ENCODE measurements at places on chromosomes 5 and 9.

DNA sequence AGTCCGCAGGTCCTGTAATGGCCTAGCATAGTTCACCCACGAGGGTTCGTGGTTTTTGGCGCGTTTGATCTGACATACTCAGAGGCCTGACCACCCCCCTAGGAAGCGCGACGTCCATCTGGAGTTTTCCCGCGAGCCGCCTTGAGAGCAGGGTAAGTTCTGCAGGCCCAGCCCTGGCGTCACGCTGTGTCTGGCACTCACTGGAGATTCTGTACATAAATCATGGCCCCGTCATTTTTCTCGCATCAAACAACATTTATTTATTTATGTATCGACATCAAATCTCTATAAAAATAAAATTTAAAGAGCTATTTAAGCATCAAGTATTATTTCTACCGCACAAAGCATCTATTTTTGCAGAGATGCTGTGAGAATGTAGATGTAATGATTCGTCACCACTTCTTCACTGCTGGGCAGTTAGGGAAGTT, 437 bp upstream of the TRIM41 start:
- H3K27me3 ChIP-seq = peaks cover 3% of the 10 kb centered on the region
- peak overlapping the region; percentile 87 for H3K4me3 ChIP-seq
- peaks cover 9% of the 10 kb centered on the region for H3K36me3 ChIP-seq
- H3K4me1 ChIP-seq = peaks cover 57% of the 10 kb centered on the region
- DNase-seq = no peak
- peak overlapping the region; percentile 99 for H3K27ac ChIP-seq

GRCh38 chr5:175393897-175394296, 50.1 kb downstream of the DRD1 start:
- no peaks in the 10 kb centered on the region for H3K4me1 ChIP-seq
- no peaks in the 10 kb centered on the region for H3K36me3 ChIP-seq
- no peak overlapping the region for H3K27ac ChIP-seq
- H3K27me3 ChIP-seq = peaks cover 5% of the 10 kb centered on the region
- DNase-seq = no peak
- no peak overlapping the region for H3K4me3 ChIP-seq

DNA sequence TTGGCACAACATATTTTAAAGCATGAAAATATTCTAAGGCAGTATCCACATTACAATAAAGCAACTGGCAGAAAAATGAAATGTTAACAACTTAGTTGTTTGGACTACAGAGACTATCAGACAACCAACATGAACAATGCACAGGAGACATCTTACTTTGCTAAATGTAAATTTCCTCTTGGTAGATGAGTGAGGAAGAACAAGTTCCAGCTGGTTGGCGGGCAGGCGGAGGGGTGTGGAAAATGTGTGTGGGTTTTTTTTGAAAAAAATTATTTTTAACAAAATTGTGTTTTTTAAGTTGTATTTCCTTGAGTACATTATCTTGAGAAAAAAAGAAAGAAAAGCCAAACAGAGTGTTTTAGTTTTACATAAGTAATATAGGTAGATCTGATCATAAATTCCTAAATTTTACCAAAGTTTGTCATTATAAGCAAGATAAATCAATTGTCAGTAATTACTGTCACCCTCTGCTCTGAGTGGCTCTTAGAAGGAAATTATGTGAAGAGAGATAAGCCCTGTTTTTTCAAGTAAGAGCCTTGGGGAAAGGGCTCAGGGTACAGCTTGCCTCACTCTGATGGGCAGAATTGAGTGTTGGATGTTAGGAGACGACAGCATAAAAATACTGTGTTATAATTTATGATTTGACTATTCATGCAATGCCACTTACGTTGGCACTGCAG, 42.5 kb downstream of the TMEM167A start:
- H3K27ac ChIP-seq = no peak overlapping the region
- no peak for DNase-seq
- no peaks in the 10 kb centered on the region for H3K27me3 ChIP-seq
- no peaks in the 10 kb centered on the region for H3K36me3 ChIP-seq

GRCh38 chr5:74767579-74767913, 497 bp downstream of the NSA2 start:
- no peaks in the 10 kb centered on the region for H3K27me3 ChIP-seq
- peaks cover 12% of the 10 kb centered on the region for H3K36me3 ChIP-seq
- H3K27ac ChIP-seq = peak overlapping the region; percentile 96

GRCh38 chr9:4320021-4320420, 20.2 kb upstream of the GLIS3 start:
- no peak overlapping the region for H3K4me3 ChIP-seq
- peaks cover 5% of the 10 kb centered on the region for H3K4me1 ChIP-seq
- peaks cover 1% of the 10 kb centered on the region for H3K36me3 ChIP-seq
- H3K27ac ChIP-seq = no peak overlapping the region

DNA sequence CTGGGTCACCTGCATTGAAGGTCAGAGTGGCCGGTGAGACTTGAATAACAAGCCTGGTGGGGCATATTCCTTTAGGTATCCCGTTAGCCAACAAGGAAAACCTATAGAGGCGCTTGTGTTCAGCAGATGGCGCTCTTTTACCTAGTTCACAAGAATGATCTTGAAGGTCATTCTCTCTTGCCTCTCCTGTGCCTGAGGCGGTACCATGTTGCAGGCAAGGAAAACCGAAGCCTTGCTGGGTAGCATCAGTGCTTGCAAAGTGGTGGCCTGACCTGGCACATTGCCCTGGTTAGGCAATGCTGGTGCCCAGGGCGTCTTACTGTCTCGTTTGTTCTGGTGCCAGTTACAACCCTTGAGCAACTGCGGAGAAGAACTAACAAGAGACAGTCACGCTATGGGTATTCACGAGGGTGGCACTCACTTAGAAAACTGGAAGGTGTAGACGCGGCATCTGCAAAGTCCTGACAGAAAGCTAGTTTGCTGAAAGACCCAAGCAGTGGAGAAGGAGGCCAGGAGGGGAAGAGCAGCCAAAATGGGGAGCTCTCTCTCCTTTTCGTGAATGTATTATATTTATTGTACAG, 56.7 kb downstream of the AOPEP start:
- H3K4me1 ChIP-seq = peaks cover 4% of the 10 kb centered on the region
- no peak overlapping the region for H3K4me3 ChIP-seq
- DNase-seq = peak; percentile 37
- peaks cover 3% of the 10 kb centered on the region for H3K36me3 ChIP-seq
- H3K27ac ChIP-seq = no peak overlapping the region

DNA sequence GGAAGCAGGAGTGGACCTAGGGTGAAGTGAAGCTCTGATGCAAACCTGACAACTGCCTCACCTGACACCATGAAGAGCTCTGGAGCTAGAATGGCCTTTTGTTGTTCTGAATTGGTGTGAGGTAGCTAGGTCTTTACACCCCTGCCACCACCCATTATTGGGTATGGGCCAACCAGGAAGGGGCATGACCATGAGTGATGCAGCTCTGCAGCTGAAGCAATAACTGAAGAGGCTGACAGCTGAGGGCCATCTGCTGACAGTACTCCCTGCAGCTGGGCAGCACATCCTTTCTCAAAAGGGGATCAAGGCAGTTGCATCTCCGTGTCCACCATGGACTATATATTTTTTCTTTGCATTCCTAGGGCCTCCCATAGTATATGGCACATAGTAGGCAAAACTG, 87.0 kb upstream of the TLE1 start:
- H3K27ac ChIP-seq = no peak overlapping the region
- DNase-seq = no peak
- H3K36me3 ChIP-seq = no peaks in the 10 kb centered on the region

- H3K36me3 ChIP-seq = no peaks in the 10 kb centered on the region
- no peak for DNase-seq
- no peaks in the 10 kb centered on the region for H3K27me3 ChIP-seq
- H3K27ac ChIP-seq = no peak overlapping the region
These were observed 912.3 kb upstream of the SEMA6A start for GRCh38 chr5:117486879-117487391.

DNA sequence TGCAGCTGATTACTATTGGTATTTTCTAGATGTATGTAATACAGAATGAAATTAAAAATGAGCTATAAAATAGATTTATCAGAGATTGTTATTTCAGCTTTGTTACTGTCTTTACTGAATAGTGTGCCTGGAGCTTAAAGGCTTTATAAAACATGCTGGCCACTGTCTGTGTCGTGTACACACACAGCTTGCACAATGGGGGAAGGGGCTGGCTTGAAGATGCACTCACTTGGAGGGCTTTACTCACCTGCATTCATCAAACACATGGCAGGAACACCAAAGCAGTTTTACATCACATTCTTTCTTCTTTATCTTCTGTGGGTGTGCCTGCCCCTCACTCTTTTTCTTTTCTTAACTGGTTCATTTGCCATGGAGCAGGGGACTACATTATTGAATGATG, 60.9 kb downstream of the TLE4 start:
- H3K4me3 ChIP-seq = no peak overlapping the region
- peaks cover 34% of the 10 kb centered on the region for H3K36me3 ChIP-seq
- H3K27ac ChIP-seq = peak overlapping the region; percentile 75
- H3K4me1 ChIP-seq = peaks cover 42% of the 10 kb centered on the region
- no peaks in the 10 kb centered on the region for H3K27me3 ChIP-seq

DNA sequence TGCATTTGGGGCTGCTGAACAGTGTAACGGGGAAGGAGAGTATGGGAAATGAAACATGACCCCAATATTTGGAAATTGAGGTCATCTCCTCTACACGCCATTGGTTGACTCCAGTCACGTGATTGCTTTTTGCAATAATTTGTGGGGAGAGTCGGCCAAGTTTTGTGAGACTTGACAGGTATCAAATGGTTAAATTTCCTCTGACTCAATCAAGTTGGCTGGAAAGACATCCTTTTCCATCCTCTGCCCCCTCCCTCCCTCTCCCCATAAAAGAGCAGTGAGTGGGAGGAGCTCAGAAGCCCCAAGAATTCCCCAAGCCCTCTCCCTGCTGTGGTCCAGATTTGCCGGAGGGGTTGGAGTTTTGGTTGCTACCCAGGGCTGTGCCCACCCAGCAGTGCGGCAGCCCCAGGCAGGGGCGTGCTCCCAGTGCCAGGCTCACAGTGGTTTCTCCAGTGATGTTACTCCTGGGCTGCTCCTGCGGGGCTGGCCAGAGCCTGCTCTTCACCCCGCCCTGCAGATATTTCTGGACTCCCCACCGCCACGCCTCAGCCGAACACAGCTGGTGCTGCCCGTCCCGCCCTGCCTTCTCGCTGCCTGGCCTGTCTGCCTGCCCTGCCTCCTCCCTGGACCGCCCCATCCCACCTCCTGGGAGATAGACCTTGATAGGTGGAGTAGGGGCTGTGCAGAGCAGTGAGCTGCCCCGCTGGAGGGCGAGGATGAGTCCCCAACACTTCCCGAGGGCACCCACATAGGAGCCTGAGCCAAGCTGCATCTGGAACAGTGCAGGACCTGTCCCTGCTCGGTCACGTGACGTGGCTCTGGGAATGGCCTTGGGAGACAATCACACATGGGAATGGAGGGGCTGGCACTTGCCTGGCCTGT, 3.4 kb downstream of the COL5A1 start:
- H3K36me3 ChIP-seq = no peaks in the 10 kb centered on the region
- H3K4me3 ChIP-seq = no peak overlapping the region
- peaks cover 14% of the 10 kb centered on the region for H3K27me3 ChIP-seq

DNA sequence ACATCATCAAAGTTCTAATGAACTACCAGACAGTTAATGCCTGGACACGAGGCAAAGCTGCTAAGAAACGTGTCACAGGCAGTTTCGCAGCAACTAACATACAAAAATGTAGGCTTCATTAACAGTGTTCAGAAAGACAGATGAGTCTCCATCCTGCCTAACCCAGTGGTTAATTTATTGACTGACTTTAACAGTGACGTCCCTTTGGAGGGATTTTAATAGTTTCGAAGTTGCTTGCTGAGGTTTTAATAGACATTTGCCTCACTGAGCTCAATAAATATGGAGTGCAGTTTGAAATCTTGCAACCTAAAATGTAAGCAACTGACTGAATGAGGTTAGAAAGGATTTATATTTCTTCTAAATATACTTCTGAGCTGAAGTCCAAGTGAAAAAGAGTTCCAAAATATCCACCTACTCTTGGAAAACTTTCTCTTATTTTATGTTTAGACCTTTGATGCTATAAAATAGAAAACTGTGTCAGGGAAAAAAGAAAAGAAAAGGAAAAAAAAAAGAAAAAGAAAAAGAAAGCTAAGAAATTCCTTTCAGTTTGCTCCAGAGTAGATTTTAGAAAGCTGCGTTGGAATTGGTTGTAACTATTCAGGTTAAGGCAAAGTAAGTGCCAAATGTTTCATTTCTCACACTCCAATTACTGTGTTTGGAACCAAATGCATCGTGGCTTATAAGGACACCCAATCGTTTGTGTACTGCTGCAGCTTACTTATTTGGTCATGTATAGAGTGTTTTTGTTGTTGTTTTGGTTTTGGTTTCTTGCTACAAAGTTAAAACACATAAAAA, 2016.6 kb downstream of the MAT2B start:
- no peaks in the 10 kb centered on the region for H3K27me3 ChIP-seq
- DNase-seq = no peak
- H3K4me3 ChIP-seq = no peak overlapping the region
- H3K27ac ChIP-seq = no peak overlapping the region
- H3K4me1 ChIP-seq = no peaks in the 10 kb centered on the region

DNA sequence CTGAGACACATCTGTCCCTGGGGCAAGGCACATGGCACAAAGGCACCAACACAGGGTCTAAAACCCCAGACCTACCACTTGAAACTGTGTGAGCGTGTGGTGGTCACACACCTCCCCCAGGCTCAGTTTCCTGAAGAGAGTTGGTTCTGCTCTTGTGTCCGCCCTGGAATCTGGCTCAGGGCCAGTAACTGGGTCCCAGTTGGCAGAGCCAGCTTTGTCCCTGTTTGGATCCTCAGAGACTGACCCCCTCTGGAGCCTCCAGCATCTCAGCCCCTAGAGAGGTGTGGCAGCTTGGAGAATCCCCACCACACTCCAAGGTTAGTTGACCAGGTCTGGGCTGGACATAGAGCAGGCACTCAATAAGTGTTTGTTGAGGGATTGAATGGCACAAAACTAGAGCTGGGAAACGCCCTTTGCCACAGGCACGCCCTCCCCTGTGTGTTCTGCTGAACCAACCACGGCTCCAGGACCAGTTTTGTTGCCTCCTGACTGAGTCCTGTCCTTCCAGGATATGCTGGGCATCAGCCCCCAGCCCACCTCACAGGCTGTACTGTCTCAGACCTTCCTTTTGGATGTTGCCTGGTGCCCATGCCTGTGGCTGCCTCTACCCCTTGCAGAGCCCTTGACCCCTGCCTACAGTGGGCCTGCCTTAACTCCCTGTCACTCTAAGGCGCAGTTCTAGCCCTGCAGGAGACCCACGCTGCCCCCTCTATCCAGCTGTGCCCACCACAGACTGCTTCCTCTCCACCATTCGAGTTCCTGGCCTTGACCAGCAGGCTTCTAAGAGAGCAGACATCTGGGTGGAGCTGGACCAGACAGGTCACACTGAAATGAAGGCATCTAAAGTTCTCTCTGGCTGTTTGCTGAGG, 3.8 kb upstream of the PDLIM4 start:
- H3K4me1 ChIP-seq = no peaks in the 10 kb centered on the region
- DNase-seq = peak; percentile 24
- H3K27ac ChIP-seq = no peak overlapping the region
- peaks cover 24% of the 10 kb centered on the region for H3K27me3 ChIP-seq

DNA sequence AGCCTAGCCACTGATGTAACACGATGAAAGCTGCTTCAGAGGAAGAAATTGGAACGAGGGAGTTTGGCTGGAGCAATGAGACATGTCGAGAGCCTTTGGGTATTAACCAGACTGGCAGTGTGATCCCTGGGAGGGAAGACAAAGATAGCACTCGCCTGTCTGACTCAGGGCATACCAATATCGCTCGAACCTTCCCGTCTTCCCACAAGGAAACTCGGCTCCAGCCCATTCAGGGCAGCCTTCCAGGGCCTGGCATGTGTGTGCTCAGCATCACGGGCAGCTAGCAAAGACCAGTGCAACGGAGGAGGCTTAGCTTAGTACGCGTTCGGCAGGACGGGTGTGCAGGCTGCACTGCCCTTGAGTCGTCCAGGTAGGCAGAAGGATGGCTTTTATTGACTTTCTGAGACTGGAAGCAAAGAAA, 356.9 kb upstream of the WWC1 start:
- H3K4me3 ChIP-seq = no peak overlapping the region
- no peaks in the 10 kb centered on the region for H3K27me3 ChIP-seq
- no peak overlapping the region for H3K27ac ChIP-seq
- H3K36me3 ChIP-seq = no peaks in the 10 kb centered on the region
